ENCODE measurements at places on chromosomes 3 and 15.

GRCh38 chr15:40471808-40472150 lies 995 bp downstream of the CHST14 start:
- DNase-seq, result no peak

GRCh38 chr3:167813169-167814123 lies 77.9 kb downstream of the SERPINI1 start:
- no peak for DNase-seq

- DNase-seq, result no peak
These were observed 11.1 kb upstream of the FURIN start for GRCh38 chr15:90857337-90857736.

DNA sequence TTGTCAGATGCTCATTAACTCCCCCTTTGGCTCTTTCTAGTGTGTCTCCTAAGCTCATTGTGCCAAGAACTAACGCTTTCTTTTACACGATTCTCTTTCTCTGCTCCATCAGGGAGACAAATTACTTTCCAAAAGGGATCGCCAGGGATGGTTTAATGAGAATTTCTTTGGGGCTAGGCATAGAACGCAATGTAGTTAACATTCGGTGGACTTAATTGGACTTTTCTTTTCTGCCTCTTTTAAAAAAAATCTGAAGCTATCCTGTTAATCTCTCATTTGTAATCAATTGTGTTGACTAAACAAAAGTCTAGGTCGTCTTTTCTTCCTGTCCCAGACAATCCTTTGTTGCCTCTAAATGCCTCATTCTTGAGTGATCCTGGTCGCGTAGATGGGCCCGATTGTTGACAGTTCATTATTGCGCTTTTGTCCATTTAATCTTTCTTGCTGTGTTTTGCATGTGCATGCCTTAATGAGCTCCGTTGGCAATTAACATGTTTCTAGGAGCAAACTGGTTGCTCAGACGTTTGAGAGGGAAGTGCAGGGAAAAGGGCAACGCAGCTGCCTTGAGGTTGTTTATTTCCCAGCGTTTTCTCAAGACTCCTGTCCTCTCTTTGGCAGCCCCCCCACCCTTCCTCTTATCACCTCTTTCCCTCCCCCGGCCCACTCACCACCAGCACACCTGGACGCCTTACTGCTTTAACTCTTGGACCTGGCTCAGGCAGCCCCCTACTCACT lies 7.8 kb downstream of the FEZF2 start:
- no peak for DNase-seq

GRCh38 chr3:152445212-152445611 lies 176.5 kb downstream of the MBNL1 start:
- no peak for DNase-seq

- no peak for DNase-seq
These were observed 285.9 kb upstream of the VEPH1 start for GRCh38 chr3:157789162-157789561.

- DNase-seq, result no peak
These were observed 54.3 kb upstream of the CBLB start for GRCh38 chr3:105923140-105923539.

DNA sequence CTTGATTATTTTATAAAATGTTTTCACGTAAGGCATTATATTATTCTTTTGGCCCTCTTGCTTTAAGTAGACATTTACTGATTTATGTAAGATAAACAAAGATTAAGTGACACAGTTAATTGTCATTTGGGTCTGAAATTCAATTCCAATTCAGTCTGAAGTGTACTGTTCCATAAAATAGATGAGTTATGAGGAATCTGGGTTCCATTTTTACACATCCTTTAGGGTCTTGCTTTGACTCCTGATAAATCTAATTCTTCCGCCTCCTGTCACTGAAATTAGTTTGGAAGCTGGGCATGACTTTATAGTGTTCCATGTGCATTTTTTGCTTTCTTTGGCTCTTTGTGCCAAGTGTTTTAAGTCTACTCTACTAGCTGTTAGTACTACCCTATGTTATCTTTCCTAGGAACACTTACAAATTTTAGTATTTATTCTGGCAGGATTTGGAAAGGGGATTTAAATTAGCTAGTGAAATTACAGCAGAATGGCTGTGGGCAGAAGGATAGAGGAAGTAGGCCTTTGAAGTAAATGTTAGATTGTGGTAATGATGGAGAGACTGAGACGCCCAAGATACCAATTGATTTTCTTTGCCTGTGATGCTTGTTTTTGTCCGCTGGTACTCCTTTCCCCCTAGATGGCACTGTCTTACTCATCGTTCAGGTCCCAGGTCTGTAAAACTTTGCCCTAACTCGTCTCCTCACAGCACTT lies 14.3 kb downstream of the ARL8B start:
- no peak for DNase-seq

- no peak for DNase-seq
These were observed 33.8 kb downstream of the CYP11A1 start for GRCh38 chr15:74333662-74334061.
